CD4-positive, alpha-beta T cell treated with Interleukin-15 for 4 hours (primary cell): ENCODE measurements at places on chromosomes 2 and 18.

- DNase-seq: no peak
Observed at GRCh38 chr2:3726511-3726910, 23.1 kb downstream of the DCDC2C start.

DNA sequence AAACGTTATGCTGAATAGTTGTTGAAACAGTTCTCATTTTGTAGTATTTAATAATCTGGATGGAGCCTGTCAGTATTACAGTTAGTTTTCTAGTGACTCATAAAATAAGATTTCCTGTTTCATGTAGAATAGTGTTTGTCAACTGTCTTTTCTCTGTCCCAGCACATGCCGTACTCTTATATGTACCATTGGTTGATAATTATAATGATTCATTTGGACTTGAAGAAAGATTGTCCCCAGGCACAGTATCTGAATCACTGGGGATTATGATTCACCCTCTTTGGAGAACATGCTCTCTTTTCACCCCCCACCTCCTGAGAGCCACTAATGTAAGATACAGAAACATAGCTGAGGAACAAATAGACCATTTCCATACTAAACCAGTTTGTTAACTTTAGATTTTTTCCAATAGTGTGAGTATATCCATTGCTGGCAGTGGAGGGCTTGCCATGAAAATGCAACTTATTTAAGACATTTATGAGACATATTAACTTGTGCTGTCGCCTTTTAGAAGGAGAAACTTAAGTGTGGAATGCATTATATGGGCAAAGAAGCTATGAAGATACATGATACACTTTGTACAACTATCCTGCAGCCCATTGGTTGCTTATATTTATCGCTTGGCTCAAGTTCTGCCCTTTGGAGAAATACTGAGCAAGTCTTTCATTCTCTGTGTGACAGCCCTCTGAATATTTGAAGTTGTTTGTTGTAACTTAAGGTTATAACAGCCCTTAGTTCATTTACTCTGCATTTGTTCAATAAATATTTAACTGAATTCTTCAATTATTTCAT is 12.4 kb downstream of the COPS8 start:
- no peak for DNase-seq

GRCh38 chr2:133740500-133740899 is 172.2 kb upstream of the NCKAP5 start:
- no peak for DNase-seq

DNA sequence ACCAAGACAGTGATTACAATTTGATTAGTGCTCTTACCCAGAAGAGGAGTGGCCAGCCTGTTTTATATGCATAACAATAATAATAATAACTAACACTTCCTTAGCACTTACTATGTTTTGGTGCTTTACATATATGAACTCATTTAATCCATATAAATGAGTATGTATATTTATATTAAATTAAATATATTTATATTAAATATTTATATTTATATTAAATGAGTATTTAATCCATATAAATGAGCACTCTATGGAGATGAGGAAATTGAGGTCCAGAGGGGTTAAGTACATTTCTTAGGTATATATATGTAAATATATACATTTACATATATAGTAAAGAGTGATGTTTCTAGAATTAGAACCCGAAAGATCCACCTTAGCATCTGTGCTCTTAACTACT is 673.9 kb upstream of the ACVR2A start:
- DNase-seq: no peak

DNA sequence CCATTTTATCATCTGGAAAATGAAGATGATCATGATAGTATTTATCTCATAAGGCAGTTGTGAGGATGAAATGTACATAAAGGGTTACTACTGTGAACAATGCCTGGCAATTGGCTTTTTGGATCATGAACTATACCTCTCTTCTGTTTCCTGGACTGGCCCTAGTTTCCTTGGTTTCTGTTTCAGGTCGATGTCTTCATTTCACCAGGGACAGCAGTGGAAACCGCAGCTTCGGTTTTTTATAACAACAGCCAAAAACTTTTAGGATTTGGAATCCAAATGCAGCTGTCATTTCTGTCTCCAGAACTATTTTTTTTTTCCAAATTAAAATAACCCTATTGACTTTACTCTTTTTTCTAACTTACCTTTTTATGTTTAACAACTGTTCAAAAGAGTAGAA is 425.1 kb downstream of the RND3 start:
- DNase-seq: no peak
